ENCODE measurements at places on chromosomes 5 and 9.
A peak's percentile ranks its signal among the peaks of the same experiment; 100 is the strongest.

DNA sequence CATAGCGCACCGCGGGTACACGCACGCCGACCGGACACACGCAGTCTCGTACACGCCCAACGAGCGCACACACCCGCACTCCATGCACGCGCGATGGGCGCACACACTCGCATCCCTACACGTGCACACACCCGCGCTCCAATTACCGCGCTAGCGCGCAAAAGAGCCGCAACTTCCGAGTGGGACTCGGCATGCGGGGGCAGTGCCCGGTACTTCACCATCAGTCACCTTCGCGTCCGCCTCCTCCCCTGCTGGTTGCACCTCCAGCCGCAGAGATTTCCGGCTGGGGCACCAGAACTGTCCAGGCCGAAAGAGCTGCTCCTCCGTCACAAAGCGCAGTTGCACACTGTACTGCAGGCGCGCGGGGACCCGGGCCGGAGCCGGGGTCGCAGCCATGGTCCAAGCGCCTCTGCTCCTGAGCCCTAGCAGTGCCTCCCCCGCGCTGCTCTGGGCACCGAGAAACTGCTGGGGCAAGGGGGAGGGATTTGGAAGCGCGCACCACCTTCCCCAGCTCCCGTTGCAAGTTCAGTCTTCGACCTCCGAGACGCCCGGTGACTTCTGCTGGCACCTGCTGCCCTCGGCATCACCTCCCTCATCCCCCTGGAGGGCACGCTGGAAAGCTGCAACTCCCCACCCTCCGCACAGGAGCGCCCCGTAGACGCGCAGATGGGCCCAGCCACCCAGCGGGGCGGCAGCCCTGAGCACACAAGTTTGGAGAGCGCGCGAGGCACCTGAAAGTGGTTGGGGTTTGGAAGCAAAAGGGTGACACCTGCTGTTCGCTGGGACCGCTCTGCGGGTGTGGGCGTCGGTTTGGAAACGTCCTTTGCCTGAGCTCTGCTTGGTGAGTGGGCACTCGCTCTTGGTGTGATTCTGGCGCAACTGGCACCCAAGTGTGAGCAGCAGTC, 337.4 kb upstream of the PUM3 start:
- DNase-seq = peak; percentile 2

- no peak for DNase-seq
Observed at GRCh38 chr5:18765304-18765703, 1131.0 kb downstream of the TAF11L14 start.

DNA sequence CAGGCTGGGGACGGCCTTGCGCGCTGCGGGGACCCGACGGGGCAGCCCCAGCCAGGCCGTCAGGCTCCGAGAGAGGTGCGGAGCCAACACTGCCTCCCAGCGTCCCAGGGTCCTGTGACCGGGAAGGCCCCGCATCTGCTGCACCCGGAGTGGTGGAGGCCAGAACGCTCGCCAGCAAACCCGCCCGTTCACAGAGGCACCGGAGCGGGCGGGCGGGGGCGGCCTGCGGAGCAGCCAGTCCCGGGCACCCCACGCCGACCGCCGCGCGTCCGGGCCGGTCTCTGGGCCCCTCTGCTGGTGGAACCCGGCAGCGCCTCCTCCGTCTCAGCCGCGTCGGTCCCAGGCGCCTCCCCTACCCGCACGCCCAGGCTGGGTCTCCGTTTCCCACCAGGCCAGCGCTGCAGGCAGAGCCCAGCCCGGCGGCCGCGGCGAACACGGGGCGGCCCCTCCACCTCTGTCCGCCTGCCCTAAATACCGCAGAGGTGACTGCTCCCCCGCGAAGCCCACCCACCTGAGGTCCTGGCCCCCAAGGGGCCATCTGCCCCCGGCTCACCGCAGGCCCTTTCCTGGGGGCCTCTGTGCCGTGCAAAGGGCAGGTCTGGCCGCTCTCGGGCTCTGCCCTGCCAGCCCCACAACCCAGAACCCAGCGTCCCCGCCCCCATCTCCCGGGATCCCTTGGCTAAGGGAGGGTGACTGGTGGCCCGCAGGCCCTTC, 15.9 kb downstream of the EXD3 start:
- DNase-seq = peak; percentile 55

GRCh38 chr9:36426945-36427344, 26.9 kb upstream of the RNF38 start:
- no peak for DNase-seq

DNA sequence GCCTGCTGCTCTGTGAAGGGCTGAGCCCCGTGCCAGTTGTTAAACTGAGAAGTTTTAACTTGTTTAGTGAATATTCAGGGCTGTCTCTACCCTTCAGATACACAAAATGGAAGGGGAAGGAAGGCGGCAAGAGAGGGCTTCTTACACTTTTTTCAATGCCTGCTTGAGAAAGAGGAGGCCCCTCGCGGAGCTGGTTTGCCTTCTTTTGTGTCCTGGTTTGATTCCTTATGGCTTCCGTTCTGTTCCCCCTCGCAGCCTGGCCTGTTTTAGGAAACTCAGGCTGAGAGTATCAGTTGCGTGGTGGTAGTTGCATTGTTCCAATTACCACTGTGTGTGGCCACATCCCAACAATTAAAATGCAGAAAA, 1.0 kb downstream of the FAM53C start:
- no peak for DNase-seq

GRCh38 chr5:95861221-95861863, 38.8 kb upstream of the GLRX start:
- DNase-seq = no peak

DNA sequence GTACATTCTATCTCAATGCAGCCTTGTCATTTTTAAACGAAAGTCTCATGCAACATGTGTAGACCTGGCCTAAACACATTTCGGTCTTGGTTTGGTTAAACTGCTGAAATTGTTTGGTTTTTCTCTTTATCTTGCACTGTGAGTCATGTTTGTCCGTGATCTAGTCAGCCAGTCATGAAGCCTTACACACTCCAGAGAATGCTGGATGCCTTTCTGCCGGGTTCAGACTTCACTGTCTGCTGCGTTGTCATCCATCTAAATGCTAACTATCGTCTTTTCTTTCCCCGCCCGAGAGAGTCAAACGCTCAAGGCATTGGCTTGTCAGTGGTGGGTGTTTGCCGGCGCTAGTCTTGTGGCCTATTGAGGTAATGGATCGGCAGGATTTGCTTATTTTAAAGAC, 1194.6 kb upstream of the WWC1 start:
- no peak for DNase-seq

DNA sequence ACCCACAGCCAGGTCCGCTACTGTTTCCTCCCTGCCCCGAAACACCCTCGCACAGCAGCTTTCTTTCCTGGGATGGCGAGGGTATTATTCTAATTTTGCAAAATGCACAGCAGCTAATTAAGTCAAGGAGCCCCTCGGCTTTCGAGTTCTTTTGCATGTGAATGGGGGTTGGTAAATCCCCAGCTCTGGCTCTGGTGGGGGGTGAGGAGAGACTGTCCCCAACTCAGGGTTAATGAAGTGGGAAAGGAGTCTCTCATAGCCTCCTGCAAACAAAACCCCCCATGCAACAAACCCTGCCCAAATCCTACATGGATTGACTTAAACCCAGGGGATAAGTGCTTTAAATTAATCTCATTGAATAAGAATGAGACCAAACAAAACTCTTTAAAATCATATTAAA, 8.8 kb downstream of the BARHL1 start:
- no peak for DNase-seq

DNA sequence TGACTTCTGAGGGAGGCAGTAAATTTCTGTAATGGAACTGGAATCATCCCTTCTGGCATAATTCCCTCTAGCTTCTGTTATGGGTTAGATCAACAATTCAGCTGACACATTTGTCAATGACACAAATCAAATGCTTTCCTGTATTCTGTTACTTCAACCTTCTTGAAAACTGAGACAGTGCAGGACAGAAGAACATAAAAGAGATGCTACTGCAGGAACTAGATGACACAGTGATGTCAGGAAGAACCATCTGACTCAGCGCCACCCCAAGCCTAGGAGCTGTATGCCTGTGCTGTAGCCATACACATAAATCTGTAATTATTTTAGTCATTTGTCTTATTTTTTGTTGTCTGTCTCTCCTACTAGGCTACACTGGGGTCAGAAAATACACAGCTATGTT, 18.2 kb upstream of the CEP120 start:
- DNase-seq = no peak

- DNase-seq = no peak
Observed at GRCh38 chr5:127944125-127944524, 139.4 kb upstream of the SLC12A2 start.

- peak; percentile 24 for DNase-seq
Observed at GRCh38 chr5:172640822-172641358, at the start of gene NEURL1B. TSS of gene NEURL1B (plus strand) at chr5:172641263. CDS start at chr5:172641407, 144 bp downstream.

DNA sequence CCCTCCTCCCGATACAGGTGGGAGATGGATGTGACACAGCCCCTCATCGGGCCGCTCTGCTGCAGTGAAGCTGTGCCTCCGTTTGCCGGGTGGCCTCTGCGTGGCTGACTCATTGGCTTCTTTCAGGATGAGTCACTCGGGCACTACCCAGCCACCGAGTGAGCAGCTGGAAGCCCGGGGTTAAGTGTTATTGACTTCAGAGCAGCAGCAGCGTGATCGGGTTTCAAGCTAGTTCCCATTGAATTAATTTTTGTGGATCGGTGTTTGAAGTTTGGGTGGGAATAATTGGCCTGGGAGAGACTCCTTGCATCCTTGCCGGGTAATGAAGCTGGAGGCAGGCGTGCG, 266.4 kb upstream of the IRX4 start:
- no peak for DNase-seq

DNA sequence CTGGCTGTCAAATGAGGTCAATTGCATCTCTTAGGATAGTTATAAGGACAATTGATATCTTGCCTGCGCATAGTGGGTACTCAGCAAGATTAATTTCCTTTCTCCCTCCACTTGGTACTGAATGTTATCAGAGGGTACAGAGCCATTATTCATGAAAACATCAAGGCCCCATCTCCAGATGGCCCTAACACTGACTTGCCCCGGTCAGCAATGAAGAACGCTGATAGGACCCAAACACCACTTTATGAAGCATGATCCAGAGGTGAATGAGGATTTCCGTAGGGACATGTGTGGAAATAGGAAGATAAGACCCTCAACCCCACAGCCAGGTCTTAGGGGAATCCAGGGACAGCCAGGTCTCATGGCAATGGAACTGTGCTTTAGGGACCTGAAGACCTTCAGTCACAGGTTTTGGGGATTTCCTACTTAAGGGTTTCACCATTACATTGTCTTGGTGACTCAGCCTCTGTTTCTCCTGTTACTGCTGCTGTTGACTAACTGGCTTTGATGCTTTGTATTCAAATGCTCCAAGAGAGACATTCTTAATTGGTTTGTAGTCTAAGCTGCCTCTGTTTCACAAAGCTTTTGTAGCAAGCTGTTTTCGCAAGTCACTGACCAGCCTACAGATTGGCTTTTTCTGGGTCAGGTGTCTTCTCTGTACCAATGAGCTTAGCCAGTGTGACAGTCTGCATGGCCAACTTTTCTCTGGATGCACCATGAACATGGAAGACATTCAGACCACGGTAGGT, 35.3 kb upstream of the IQGAP2 start:
- DNase-seq = no peak
